ENCODE measurements at places on chromosomes 3 and 15. TPM values are rescaled to one million over a fixed set of nuclear protein-coding genes. Genes with fewer than 3 reads are reported as not detected.
A peak's percentile ranks its signal among the peaks of the same experiment; 100 is the strongest.

Gene NEK10
- total RNA-seq = 5.6 TPM

Gene STRA6
- not detected for total RNA-seq

Gene RTP1
- total RNA-seq = not detected

Gene GP9
- not detected for total RNA-seq

Gene IL20RB
- 0.14 TPM for total RNA-seq

Gene GOLGA8S
- 0.22 TPM for total RNA-seq

Gene FGF12
- total RNA-seq = 161 TPM

Gene FAM107A
- 68.2 TPM for total RNA-seq

Gene AGBL1
- total RNA-seq = not detected

Gene ZNF619
- total RNA-seq = 7.1 TPM

DNA sequence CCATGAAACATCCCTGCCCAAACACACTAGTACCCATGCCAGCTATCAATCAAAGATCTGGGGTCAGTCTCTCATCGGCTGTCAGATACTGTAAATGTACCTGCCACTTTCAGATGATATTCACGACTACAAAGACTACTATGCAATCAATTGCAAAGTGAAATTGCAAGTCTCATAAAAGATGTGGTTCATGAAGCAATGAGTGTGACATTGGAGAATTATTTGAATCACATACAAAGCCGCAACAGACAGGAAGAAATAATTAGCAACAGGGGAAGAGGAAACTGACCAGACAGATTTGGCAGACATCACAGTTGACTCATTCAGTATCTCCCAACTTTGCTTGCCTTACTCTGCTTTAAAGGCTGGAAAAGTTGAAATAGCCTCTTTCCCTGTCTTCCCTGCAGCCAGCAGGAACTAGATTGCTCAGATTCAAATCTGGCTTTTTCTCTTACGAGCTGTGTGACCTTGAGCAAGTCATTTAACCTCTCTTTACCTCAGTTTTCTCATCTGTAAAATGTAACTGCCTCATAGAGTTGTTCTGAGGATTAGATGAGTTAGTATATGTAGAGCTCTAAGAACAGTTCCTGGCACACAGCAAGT is 95.7 kb upstream of the C3orf80 start:
- no peak for DNase-seq
- no peaks in the 10 kb centered on the region for H3K4me1 ChIP-seq
- H3K36me3 ChIP-seq = no peaks in the 10 kb centered on the region
- H3K27me3 ChIP-seq = no peaks in the 10 kb centered on the region
- H3K27ac ChIP-seq = no peak overlapping the region

DNA sequence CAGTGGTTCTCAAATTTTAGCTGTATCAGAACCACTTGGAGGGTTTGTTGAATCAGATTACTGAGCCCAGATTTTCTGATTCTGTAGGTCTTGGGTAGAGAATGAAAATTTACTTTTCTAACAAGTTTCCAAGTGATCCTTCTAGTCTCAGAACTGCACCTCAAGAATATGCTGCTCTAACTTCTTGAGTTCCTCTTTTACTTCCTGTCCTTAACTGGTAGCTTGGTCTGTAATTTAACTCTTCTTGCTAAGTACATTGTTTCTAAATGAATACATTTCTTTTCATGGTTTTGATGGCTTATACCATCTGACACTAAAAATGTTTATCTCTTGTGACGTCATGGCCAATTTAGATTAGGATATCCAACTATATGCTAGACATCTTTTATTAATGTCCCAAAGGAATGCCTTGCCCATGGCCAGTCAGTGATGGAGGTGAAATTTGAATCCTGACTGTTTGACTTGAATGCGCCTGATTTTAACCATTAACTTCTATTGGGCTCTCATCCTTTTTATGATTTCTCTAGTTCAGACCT is 262.6 kb upstream of the NAALADL2 start:
- H3K4me1 ChIP-seq = no peaks in the 10 kb centered on the region
- no peaks in the 10 kb centered on the region for H3K36me3 ChIP-seq
- no peak for DNase-seq
- no peaks in the 10 kb centered on the region for H3K27me3 ChIP-seq
- no peak overlapping the region for H3K4me3 ChIP-seq
- H3K27ac ChIP-seq = no peak overlapping the region

- no peak overlapping the region for H3K4me3 ChIP-seq
- no peak overlapping the region for H3K27ac ChIP-seq
- peak; percentile 25 for DNase-seq
- H3K36me3 ChIP-seq = no peaks in the 10 kb centered on the region
These were observed 20.2 kb downstream of the CRABP1 start for GRCh38 chr15:78360367-78360801.

DNA sequence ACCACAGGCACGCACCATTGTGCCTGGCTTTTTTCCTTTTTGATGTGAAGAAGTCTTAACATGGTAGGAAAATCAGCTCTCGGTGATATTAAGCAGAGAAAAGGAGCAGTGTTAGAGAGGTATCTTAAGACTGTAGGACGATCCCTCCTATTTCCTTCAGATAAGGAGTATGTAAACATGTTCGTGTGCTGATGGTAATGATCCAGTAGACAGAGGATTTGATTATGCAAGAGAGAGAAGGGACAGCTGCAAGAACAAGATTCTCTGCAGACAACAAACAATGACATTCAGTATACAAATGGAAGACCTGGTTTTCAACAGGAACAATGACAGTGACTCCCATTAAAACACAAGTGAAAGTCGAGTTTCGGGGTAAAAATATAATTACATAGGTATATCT is 95.1 kb upstream of the MELTF start:
- peaks cover 36% of the 10 kb centered on the region for H3K36me3 ChIP-seq
- no peak for DNase-seq
- H3K27ac ChIP-seq = no peak overlapping the region
- no peaks in the 10 kb centered on the region for H3K27me3 ChIP-seq
- no peaks in the 10 kb centered on the region for H3K4me1 ChIP-seq

- H3K27ac ChIP-seq = no peak overlapping the region
- H3K36me3 ChIP-seq = no peaks in the 10 kb centered on the region
- H3K4me1 ChIP-seq = no peaks in the 10 kb centered on the region
- H3K27me3 ChIP-seq = no peaks in the 10 kb centered on the region
These were observed 135.7 kb upstream of the RAD18 start for GRCh38 chr3:9098716-9099675.

DNA sequence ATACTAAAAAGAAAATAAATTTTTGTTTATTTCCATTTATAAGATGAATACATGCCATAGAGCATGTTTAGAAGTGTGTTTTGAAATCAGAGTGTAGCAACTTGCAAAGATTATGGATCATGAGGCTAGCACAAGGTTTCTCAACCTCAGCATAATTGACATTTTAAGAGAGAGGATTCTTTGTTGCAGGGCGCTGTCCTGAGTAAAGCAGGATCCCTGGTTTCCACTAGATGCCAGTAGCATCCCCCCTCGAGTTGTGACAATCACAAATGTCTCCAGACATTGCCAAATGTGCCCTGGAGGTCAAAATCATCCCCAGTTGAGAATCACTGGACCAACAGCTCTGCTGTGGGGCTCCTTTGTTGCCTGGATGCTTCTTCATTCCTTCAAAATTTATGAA is 128.5 kb upstream of the RBMS3 start:
- H3K27ac ChIP-seq = no peak overlapping the region
- no peak overlapping the region for H3K4me3 ChIP-seq
- DNase-seq = no peak

GRCh38 chr3:148763156-148763680 is 64.4 kb upstream of the CPB1 start:
- H3K36me3 ChIP-seq = no peaks in the 10 kb centered on the region
- no peak for DNase-seq
- no peak overlapping the region for H3K4me3 ChIP-seq

GRCh38 chr3:17592956-17593355 is 149.5 kb downstream of the TBC1D5 start:
- no peak overlapping the region for H3K4me3 ChIP-seq
- no peak overlapping the region for H3K27ac ChIP-seq

DNA sequence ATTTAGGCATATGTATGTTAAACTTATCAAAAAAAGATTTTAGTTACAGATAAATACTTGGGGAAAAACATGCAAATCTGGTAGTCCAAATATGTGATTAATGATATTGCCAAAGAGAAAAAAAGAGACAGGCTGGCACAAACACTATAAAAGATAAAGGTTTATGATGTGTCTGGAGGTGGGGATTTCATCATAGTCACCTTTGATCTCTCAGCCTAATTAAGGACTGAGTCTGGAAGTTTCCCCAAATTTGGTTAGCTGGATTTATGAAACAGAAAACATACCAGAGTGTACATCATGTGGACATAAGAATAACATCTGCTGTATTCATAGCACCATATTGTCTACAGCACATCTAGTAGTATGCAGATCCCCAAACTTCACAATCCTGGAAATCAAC is 157.0 kb downstream of the FGF12 start:
- peaks cover 12% of the 10 kb centered on the region for H3K4me1 ChIP-seq
- no peaks in the 10 kb centered on the region for H3K36me3 ChIP-seq
- no peak overlapping the region for H3K4me3 ChIP-seq
- no peaks in the 10 kb centered on the region for H3K27me3 ChIP-seq

DNA sequence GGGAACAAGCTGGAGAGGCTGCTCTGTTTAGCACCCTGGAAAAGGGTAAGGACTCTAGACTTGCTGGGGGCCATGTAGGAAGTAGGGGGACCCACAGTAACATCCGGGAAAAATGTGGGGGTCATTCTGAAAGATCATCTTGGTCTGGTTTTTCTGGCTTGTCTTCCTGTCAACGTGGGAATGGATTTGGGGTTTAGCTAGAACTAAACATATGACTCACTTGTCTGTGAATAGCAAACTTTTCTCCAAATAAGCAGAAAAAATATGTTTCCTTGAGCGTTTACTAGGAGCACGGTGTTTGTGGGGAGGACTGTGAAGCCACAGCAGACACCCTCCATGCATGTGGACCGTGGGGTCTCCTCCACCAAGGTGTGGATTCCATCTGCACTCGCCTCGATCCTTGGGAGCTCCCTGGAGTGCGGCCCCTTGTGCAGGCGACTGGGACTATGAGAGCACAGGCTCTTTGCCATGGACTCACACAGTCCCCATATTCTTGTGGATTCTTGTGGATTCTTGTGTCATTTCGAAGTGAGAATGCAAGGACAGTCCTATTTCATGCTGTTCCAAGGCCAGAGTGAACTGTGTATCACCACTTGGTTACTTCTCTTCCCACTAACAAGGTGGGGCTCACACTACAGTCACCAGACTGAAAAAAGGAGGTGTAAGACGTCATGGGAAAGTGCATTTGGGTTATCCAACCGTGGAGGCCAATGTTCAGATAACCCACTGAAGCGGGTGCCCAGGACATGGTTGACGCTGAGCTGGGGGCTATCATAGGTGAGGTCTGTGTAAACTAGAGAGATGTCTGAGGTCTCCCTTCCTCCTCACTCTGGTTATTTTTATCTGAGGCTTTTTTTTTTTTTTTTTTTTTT is 25.5 kb downstream of the PGPEP1L start:
- H3K4me3 ChIP-seq = no peak overlapping the region
- DNase-seq = no peak
- no peaks in the 10 kb centered on the region for H3K4me1 ChIP-seq
- H3K36me3 ChIP-seq = no peaks in the 10 kb centered on the region

GRCh38 chr3:95460274-95460673 is 1354.1 kb upstream of the EPHA6 start:
- H3K36me3 ChIP-seq = no peaks in the 10 kb centered on the region
- H3K4me3 ChIP-seq = no peak overlapping the region
- H3K27ac ChIP-seq = no peak overlapping the region
- DNase-seq = peak; percentile 9

DNA sequence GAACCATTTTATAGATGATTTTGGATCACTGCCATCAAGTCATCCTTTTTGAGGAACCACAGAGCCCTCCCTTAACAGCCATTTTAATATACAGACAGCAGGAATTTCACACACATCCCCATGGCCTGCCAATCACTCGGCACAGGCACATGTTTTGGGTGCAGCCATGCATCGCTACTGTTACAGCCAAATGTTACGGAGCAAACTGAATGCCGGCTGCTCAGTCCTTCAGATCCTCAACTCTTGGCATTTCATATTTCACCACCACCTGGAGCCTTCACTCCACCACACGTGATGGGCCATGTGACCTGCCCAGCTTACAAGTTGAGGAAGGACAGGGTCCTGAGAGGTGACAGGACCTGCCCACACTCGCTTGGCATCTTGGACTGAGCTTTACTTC is 90.8 kb downstream of the OXNAD1 start:
- no peak for DNase-seq
- H3K27ac ChIP-seq = no peak overlapping the region
- H3K4me3 ChIP-seq = no peak overlapping the region
- no peaks in the 10 kb centered on the region for H3K36me3 ChIP-seq
- H3K27me3 ChIP-seq = no peaks in the 10 kb centered on the region
- H3K4me1 ChIP-seq = peaks cover 33% of the 10 kb centered on the region

- no peaks in the 10 kb centered on the region for H3K4me1 ChIP-seq
- no peaks in the 10 kb centered on the region for H3K36me3 ChIP-seq
- no peak for DNase-seq
These were observed 229.2 kb upstream of the LRTM1 start for GRCh38 chr3:55156851-55157650.

DNA sequence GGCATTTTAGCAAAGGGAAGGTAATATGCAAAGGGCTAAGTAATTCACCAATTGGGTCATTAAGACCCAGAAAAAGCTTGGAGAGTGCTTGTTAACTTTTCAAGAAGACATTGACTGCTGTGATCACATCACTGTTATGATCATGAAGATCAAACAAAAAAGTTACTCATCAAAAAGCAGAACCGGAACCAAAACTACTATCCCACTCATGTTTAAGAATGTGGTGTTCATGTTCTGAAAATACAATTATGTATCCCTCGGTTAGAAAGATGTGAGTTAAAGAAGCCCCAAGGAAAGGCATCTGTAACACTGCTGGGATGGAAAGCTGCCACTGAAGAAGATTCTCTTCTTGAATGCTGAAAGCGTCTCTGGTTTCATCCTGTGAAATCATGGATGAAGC is 32.6 kb downstream of the BBX start:
- H3K36me3 ChIP-seq = no peaks in the 10 kb centered on the region
- H3K4me3 ChIP-seq = no peak overlapping the region
- H3K27ac ChIP-seq = no peak overlapping the region
- H3K27me3 ChIP-seq = no peaks in the 10 kb centered on the region
- H3K4me1 ChIP-seq = no peaks in the 10 kb centered on the region
- DNase-seq = no peak

- no peak for DNase-seq
- peak overlapping the region; percentile 49 for H3K27ac ChIP-seq
- no peaks in the 10 kb centered on the region for H3K36me3 ChIP-seq
These were observed 102.1 kb upstream of the CMC1 start for GRCh38 chr3:28139288-28139687.

GRCh38 chr15:80182611-80183261 is 29.9 kb downstream of the FAH start:
- no peaks in the 10 kb centered on the region for H3K36me3 ChIP-seq
- no peak overlapping the region for H3K27ac ChIP-seq
- H3K4me3 ChIP-seq = no peak overlapping the region
- H3K4me1 ChIP-seq = peaks cover 12% of the 10 kb centered on the region
- no peaks in the 10 kb centered on the region for H3K27me3 ChIP-seq

GRCh38 chr3:87101861-87102625 is 111.1 kb upstream of the VGLL3 start:
- H3K27me3 ChIP-seq = no peaks in the 10 kb centered on the region
- no peak overlapping the region for H3K4me3 ChIP-seq
- no peaks in the 10 kb centered on the region for H3K4me1 ChIP-seq

All from heart left ventricle (tissue), 16 donors.